Stimulated activated CD4-positive, alpha-beta T cell treated with anti-CD3 and anti-CD28 coated beads, Interleukin-12 subunit alpha, Interleukin-12 subunit beta, amount 100 ng/mL, for 4 hours (primary cell): ENCODE measurements at places on chromosomes 7 and 10.

- no peak for DNase-seq
Measured at GRCh38 chr10:87544721-87545120, 40.0 kb downstream of the MINPP1 start.

DNA sequence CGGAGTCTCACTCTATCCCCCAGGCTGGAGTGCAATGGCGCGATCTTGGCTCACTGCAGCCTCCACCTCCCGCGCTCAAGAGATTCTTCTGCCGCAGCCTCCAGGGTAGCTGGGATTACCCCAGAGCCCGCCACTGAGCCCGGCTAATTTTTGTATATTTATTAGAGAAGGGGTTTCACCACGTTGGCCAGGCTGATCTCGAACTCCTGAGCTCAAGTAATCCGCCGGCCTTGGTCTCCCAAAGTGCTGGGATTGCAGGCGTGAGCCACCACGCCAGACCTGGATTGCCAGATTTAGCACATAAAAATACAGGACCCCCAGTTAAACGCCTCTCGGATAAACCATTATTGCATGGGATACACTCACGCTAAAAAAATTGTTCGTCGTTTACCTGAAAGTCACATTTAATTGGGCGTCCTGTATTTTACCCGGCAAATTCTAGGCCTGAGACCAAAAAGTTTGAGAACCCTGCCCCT lies 375 bp upstream of the GATAD1 start:
- DNase-seq: no peak

DNA sequence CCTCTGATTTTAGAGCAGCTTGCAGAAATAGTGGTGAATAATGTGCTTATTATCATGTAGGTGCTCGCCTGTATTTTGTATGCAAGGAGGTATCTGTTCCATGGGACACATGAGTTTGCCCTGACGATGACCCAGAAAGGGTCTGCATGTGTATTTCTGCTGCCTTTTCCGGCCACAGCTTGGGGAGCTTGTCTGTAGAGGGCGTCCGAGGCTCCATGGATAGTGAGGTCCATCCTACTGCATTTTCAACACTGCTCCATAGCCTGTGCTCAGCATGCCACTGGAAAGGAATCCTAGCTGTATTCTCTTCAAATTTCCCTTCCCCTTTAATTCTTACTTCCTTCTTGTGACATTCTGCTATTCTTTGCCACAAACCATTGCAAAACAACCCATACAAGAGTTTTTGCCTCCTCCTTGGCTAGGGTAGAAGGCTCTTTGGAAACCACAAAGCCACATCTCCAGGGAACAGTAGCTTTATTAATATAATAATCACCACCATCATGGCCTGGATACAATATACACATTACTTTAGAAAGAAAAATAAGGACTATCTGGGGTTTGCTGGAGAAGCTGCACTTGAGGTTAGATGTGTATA lies 127.7 kb downstream of the DYNC1I1 start:
- no peak for DNase-seq

DNA sequence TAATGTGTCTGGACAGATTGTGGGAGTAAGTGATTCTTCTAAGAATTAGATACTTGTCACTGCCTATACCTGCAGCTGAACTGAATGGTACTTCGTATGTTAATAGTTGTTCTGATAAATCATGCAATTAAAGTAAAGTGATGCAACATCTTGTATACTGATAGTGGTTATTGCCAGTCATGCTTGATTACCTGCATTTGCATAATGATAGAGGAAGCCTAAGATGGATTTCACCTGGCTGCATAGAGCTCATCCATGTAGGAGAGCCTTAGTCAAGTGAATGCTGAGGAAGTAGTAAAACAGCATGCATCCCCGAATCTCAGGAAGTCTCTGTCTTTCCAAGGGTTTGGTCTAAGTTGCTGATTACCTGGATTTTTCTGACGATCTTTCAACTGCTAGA lies 64.2 kb upstream of the CAPZA2 start:
- no peak for DNase-seq

DNA sequence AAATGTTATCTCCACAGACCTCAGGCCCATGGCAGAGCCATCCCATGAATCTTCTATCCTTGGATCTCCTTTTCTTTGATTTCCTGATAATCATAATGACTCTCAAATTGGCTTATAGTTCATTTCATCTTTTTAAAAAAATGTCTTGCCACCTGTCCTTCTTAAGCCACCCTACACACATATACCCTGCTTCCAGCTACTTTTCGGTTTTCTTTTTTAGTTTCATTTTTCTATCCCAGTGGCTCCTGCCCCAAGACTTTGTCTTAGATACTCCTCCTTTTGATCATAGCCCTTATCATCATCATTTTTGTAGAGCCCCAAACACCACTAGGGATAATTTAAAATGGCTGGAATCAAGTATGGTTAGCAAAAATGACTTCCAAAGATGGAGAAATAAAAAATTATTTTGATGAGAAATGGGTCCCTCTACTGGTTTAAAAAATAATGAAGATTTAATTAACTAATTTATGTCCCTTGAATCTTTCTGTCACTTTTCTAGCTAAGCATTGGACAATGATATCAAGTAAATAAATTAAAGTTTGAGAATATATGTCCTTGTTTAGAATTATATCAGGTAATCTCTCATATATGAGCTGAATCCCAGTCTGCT lies 277.3 kb upstream of the SEMA3D start:
- DNase-seq: no peak
